Purkinje cell (primary cell): ENCODE measurements at places on chromosomes 2 and 18. TPM values are rescaled to one million over a fixed set of nuclear protein-coding genes. Genes with fewer than 3 reads are reported as not detected.

The SPP2 gene
- not detected in 2 replicates for polyA plus RNA-seq

The IL36G gene
- polyA plus RNA-seq: not detected in 2 replicates

The POTEJ gene
- 0.16 TPM in 1 of 2 replicates, not detected in the other for polyA plus RNA-seq

The G6PC2 gene
- not detected in 2 replicates for polyA plus RNA-seq

The SERPINB13 gene
- polyA plus RNA-seq: not detected in 2 replicates

The NEU2 gene
- not detected in 2 replicates for polyA plus RNA-seq
